ENCODE measurements at places on chromosomes 16 and 17.

DNA sequence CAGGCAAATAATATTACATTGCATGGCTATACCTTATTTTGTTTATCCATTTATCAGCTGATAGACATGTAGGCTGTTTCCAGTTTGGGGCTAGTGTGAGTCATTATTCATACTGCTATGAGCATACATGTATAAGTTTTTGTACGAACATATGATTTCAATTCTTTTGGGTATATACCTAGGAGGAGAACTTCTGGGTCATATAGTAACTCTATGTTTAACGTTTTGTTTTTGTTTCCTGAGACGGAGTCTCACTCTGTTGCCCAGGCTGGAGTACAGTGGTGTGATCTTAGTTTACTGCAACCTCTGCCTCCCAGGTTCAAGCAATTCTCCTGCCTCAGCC is 2.4 kb upstream of the ITGAL start:
- DNase-seq, result no peak

GRCh38 chr17:32569171-32570080 is 82.6 kb downstream of the CDK5R1 start:
- no peak for DNase-seq

DNA sequence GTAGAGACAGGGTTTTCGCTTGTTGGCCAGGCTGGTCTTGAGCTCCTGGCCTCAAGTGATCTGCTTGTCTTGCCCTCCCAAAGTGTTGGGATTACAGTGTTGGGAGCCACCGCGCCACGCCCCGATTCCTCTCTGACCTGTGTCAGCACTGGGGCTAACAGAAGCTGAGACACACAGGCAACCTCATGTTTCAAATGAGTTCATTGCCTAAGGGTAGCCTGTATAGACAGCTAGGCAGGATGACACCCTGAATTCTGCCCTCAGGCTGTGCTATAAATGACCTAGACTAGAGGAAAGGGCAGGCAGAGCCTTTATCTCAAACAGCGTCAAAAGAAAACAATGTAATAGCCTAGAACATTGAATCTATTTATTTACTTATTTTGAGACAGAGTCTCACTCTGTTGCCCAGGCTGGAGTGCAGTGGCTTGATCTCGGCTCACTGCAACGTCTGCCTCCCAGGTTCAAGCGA is 2.3 kb upstream of the CDK3 start:
- no peak for DNase-seq

DNA sequence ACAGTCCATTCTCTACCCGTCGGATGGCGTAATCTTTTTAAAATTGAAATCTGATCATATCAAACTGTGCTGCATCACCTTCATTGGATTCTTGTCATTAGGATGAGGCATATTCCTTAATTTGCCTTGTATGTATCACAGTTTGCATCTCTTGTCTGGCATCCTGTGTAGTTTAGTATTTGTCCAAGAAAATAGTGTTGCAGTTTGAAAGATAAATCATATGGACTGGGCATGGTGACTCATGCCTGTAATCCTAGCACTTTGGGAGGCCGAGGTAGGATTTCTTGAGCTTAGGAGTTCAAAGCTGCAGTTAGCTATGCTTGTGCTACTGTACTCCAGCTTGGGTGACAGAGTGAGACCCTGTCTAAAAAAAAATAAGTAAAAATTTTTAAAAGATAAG is 5.8 kb upstream of the RSL1D1 start:
- peak; percentile 34 for DNase-seq

GRCh38 chr16:3065069-3065741 is at the start of gene IL32:
Gene IL32 (plus strand): TSS chr16:3065640. CDS start chr16:3065812, 172 bp downstream.
- peak; percentile 61 for DNase-seq

GRCh38 chr16:63982110-63982509 is 1139.8 kb downstream of the CDH11 start:
- no peak for DNase-seq

GRCh38 chr16:87271256-87271655 is 45.9 kb downstream of the C16orf95 start:
- no peak for DNase-seq

DNA sequence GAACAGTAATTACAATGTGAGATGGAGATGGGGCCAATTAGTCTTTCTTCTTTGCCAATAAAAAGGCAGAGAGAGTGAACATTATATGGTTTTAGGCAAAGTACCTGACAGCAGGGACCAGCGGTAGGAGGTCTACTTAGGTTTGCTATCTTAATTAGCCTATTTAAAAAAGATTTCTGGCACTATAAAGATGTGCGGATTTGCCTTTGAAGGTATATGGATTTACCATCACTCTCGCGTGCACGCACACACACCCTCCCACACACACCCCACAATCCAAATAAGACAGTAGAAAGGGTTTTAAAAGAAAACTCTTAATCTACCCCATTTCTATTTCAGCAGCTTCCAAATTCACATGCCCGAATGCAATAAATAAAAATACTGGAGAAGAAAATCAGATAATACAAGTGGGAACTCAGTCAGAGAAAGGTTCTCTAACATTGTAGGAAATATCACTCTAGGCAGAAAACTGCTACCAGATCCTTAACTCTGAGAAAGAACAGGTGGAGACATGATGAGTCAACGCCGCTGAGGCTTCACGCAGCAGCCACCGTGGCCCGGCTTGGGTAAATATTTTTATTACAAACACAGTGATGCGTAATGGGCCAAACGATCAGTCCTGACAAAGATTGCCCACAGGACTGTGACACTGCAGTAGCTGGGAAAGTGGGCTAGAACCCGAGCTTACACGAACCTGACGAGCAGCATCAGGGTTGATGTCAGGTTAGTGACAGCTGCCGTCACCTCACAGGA is 66.6 kb upstream of the AXIN2 start:
- DNase-seq, result peak; percentile 89

- DNase-seq, result no peak
Observed at GRCh38 chr16:23282568-23282967, 19.5 kb upstream of the SCNN1B start.

DNA sequence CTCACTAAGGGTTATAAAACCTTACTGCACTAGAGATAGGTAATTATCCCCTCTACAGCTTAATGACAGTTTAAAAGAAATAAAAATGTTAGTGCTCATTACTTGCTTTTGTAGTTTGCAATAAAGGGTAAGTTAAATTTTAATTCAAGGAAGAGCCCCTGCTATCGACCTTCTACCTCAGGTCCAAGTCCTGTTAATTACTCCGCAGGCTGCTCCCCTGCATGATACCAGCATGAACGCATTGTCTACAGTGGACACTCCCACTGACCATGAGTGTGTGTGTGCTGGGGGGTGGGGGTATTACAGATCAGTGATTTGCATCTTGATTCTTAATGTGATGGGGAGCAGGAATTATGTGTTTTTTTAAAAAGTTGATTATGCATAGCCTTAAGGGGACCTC is 103.1 kb downstream of the AATF start:
- no peak for DNase-seq

DNA sequence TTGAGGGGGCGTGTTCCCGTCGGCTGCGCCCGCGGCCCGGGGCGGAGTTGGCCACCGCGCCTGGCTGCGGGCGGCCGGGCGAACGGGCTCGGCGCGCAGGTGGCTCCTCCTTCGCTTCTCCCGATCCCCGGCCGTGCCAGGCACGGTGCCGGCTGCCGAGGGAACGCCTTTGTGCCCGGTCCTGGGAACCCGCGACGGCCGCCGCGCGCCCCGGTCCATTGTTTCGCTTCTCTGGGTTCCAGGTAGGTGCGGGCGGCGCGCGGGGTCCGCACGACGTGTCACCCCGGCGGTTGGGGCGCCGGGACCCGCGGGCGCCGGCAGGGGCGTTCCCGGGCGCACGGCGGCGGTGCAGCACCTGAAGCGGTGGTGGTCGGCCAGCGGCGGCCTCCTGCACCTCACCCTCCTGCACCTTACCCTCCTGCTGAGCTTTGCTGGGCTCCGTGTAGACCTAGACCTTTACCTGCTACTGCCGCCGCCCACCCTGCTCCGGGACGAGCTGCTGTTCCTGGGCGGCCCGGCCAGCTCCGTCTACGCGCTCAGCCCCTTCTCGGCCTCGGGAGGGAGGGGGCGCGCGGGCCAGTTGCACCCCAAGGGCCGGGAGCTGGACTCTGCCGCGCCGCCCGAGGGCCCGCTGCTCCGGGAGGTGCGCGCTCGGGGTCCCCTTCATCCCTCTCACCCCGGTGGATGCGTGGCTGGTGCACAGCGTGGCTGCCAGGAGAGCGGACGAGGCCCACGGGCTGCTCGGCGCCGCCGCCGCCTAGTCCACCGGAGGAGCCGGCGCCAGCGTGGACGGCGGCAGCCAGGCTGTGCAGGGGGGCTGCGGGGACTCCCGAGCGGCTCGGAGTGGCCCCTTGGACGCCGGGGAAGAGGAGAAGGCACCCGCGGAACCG is 99.9 kb downstream of the EFCAB13 start:
- DNase-seq, result no peak

DNA sequence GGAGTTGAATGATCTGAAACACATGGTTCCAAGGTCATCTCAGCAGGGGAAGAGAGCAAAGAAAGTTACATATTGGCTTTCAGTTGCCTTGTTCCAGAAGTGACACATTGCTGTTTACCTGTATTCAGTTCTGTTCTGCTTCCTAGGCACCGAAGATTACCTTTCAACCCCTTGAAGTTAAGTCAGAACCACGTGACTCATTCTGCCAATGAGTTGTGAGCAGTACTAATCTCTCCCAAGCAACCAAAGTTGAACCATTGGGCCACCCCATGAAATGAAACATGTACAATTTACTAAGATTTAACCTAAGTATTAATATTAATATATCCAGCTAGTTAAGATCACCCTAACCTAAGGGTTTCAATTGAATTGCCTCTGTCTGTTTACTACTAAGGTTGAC is 439.2 kb upstream of the MAF start:
- DNase-seq, result no peak

- DNase-seq, result peak; percentile 56
Observed at GRCh38 chr17:29238133-29238850, 8.4 kb upstream of the CRYBA1 start.

GRCh38 chr17:29178750-29179231 is 1.4 kb downstream of the MYO18A start:
- DNase-seq, result no peak

- no peak for DNase-seq
Observed at GRCh38 chr16:52022177-52022576, 524.8 kb downstream of the TOX3 start.

DNA sequence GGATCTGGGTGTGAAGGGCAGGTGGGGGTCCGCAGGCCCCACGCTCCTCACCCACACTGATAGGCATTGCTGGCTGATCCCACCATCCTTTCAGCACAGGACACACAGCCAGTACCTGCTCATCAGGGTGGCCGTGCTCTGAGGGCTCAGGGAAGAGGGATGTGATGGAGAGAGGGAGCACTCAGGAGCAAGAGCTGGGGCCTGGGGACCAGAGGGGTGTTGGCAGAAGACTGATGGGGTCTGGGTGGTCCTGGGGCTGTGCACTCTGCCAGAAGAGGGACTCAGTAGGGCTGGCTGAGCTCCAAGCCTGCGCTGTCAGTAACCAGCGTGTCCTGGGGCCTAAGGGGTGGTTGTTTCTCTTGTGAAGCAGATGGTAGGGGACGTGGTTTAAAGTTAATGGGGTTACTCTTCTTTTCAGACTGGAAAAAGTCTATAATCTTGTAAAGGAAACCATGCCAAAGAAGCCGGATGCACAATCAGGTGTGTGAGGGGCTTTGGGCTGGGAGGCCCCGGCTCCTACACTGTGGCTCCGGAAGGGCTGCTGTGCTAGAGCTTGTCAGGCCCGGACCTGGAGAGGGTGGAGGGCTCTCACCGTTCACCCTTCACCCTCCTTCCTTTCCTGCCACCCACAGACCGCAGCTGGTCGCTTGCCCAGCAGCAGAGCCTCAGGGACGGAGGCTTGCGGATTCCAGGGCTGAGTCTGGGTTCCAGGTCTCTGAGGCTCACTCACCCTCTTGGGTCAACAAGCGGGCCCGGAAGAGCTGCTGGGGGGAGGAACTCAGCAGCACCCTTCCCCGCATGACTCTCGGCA is 27.8 kb downstream of the POLR3E start:
- no peak for DNase-seq

DNA sequence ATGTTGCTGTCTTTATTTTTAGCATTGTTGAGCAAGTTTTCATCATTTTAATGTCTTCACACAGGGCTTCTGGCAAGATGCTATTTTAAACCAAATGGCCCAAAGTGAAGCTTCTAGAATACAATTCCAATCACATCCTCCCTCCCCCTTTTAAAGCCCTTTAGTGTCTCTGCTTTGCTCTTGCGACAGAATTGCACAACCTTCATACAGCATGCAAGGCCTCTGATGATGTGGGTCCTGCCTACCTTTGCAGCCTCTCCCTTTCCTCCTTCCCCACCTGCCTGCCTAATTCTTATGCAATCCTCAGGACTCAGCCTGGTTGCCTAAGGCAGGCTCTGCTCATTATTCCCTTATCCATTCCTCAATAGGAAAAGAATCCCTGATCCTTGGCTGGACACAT is 381.7 kb downstream of the SLC39A11 start:
- no peak for DNase-seq

DNA sequence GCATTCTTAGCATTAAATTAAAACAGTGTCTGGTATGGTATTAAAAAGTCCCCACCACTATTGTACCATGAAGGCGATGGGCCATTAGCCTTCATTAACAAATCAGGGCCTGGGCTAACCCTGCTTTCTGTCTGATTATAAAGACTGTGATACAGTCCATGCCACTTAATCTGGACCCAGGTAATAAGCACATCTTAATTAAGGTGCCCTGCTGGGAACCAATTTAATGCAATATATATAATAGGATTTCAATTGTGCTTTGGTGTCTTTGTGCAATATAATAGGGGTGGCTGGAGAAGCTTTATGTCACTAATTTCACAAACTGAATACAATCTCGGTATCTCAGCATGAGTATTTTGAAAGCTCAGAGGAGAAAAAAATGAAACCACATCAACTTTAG is 64.4 kb upstream of the CDH8 start:
- no peak for DNase-seq

- no peak for DNase-seq
Observed at GRCh38 chr16:87700406-87701077, 65.2 kb downstream of the KLHDC4 start.

GRCh38 chr16:47036201-47036600 is 62.7 kb upstream of the DNAJA2 start:
- no peak for DNase-seq

DNA sequence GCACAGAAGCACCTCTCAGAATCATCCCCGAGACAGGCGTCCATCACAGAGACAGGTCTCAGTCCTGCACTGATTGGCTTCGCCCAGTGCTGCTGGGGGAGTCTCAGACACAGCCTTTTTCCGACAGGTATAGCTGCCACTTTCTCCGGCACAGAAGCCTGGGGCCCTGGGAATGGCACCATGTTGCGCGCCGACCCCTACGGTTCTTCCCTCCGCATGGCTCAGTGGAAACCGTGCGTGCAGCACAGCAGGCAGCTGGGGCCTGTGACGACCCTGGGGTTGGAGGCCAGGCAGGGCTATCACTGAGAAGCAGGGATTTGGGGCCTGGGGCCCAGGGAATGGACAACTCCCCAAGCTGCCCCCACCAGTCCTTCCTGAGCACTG is 29.7 kb upstream of the CDH15 start:
- DNase-seq, result no peak
